Gastrocnemius medialis (tissue), 4 donors: ENCODE measurements at places on chromosomes 5 and 9.

DNA sequence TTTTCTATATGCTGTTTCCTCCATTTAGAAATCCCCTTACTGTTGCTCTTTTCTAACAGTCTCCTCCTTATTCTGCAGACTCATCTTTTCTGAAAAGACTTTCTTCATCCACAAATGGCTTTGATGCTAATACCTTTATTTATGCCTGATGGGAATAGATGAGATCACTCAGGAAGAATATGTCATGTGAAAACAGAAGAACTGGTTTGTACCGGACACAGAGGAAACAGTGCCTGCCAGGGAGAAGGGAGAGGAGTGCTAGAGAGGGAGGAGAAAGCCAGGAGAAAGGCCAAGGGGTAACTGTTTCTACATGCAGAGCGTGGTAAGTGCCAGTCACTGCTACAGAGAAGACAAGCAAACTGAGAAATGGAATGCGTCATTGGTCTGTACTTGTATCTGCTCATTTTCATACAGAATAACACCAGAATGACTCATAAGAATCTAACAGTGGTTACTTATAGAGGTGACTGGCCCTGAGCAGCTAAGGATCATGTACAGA, 45.9 kb upstream of the PJA2 start:
- no peak for DNase-seq

- DNase-seq: no peak
These were observed 59.3 kb upstream of the CD180 start for GRCh38 chr5:67255881-67256280.

DNA sequence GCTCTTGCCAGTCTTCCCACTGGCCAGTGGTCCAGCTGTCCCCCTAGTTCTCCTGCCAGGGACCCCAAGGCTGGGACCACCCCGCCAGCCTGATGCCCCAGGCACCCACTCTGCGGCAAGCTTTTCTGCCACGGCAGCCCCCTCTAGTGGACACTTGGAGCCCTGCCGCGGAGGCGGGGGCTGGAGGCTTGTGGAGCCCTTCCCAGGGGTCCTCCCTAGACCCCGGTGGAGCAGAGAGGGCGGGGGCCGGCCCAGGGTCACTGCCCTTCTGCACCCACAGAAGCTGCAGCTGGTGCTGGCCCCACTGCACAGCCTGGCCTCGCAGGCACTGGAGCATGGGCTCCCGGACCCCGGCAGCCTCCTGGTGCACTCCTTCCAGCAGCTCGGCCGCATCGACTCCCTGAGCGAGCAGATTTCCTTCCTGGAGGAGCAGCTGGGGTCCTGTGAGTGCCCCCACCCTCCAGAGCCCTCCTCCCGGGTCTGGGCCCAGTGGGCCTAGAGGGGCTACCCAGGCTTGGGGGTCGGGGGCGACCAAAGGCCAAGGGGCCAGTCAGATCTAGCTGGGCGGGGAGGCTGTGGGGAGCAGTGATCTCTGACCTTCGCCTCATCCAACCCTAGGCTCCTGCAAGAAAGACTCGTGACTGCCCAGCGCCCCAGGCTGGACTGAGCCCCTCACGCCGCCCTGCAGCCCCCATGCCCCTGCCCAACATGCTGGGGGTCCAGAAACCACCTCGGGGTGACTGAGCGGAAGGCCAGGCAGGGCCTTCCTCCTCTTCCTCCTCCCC, 9.1 kb downstream of the EGFL7 start:
- DNase-seq: no peak

DNA sequence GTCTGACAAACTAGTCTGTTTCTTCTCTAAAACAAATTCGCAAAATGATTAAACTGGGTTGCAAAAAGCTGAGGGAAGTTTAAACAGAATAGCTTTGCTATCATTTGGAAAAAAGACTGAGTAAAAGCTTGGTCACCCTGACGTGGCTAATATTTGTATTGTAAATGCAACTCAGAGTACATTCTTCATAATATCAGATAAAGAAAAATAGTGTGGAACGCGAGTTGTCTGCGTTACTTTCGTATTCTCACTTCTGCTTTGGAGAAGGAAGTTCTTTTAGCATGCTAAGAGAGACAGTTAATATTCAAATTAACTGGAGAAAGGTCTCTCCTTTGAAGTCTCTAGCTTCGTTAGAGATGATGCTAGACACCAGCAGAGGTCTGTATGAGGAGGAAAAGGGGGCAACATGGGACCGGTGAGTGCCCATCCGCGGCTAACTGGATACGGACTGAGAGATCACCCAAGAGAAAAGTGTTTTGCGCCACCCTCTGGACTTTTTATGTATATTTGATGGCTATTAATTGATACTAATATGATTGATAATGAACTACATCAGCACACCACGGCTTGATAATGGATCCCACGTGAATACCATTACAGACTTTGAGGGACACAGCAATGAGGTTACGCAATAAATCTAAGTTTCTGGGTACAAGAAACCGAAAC, 2.9 kb upstream of the CNTRL start:
- no peak for DNase-seq
